Tibial nerve (tissue), 4 donors: ENCODE measurements at places on chromosomes 4 and X.

DNA sequence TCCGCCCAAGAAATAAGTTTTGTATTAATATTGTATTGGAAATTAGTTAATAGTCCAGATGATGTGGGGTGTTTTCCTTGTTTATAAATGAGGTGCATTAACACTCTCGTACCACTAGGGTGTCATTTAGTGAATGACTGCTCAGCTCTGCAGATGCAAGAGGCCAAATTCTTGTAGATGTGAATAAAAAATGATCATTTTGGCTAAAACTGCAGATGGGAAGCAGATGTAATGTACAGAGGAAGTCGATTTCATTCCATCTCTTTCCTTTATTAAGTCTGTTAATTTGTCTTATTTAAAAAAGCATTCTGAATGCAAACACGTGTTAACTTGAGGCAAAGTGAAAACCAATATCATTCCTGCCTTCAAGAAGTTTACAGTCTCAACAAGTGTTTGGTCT lies 108.1 kb downstream of the DHX15 start:
- no peak for DNase-seq

GRCh38 chr4:183986971-183987946 lies 82.2 kb downstream of the STOX2 start:
- peak; percentile 16 for DNase-seq

DNA sequence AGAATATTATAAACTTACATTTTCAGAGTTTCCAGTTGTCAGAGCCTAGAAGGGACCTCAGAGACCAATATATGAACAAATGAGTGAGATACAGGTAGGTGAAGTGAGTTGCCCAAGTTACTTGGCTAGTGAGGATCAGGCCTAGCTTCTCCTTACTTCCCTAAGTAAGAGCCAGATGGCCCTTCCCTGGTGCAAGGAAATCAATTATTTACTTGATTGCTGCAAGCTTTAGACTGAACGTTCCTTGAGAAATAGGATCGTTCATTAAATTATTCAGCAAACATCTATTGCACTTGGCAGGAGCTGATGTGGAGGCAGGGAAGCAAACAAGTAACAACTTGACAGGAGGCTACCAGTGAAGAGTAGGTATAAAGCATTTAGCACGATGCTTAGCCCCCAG lies 117.8 kb downstream of the EFHC2 start:
- no peak for DNase-seq

- DNase-seq: no peak
Measured at GRCh38 chrX:968148-968965, 244.1 kb downstream of the CRLF2 start.

GRCh38 chrX:42241421-42241820 lies 318.1 kb upstream of the CASK start:
- DNase-seq: no peak

GRCh38 chrX:22135171-22135711 lies 103.1 kb downstream of the PHEX start:
- no peak for DNase-seq

GRCh38 chrX:150486011-150486410 lies 82.4 kb upstream of the MTM1 start:
- DNase-seq: peak; percentile 22

GRCh38 chr4:89660444-89661172 lies 176.4 kb downstream of the SNCA start:
- DNase-seq: no peak

DNA sequence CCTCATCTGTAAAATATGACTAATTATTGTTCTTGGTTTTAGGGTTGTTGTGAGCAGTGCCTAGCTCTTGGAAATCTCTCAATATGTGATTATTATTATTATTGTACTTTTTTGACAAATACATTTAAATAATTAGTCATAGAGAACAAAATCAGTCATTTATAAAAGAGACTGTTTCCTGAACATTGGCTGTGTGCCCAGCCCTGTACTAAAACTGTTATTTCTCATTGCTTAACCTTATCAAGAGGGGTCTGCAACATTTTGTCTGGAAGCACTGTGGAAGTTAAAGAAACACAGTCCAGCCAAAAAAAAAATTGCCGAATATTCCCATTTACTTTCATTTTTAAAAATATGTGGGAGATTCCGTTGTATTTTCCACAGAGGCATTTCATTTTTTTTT lies 989.2 kb upstream of the SLIT2 start:
- no peak for DNase-seq

DNA sequence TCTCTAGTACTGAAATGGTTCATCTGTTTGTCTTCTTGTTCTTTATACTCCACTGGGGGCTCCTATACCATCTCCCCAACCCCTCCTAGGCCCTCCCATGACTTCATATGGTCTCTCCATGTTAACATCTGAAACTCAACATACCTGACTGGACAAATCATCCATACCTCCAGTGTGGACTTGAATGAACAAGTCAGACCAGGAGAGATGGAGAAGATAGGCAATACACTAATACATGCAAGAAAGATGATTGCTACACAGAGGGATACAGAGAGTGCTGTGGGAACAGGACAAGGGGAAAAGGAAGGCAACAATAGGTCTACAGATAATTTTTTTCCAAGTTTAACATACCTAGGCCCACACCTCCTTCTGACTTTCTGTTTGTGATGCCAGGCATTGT lies 175.1 kb downstream of the FHIP1A start:
- no peak for DNase-seq

DNA sequence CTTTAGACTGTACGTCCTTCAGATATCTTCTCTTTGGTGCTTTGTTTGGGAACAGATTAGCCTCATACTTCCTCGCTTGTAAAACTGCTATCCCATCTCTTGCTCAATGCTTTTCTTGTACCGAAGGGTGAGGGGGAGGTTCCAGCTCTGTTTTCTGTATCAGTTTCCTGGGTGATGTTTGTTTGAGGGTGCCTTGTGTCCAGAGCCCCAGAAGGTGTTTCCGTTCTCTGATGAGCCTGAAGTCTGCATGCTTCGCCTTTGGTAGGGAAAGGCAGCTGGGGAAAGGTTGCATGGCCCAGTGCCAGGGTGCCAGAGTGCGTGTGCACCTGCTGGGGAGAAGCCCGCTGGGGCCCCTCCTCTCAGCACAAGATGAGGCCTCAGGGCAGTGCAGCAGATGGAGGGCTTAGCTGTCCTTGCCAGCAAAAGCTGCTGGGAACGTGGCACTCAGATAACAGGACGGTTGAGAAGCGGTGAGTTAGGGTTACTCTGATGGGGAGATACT lies 73.7 kb downstream of the TBL1X start:
- no peak for DNase-seq

DNA sequence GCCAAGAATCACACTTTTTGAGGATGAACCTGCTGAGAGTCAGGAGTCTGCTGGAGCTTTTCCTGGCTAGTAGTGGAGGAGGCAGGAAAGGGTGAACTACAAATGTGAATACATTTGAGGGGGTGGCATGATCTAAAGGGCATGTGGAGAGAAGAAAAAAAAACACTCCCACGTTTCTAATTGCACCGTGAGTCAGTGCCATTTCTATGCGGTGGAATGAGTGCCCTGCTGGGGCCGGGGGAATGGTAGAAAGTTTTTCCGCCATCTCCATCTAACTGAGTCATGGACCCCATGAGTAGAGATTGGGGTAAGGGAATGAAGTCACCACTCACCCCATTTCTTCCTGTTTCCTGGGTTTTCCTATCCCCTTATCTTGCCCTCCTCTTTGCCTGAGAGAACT lies 19.8 kb downstream of the BEX3 start:
- no peak for DNase-seq

- no peak for DNase-seq
Measured at GRCh38 chr4:16213121-16213520, 13.2 kb downstream of the TAPT1 start.

DNA sequence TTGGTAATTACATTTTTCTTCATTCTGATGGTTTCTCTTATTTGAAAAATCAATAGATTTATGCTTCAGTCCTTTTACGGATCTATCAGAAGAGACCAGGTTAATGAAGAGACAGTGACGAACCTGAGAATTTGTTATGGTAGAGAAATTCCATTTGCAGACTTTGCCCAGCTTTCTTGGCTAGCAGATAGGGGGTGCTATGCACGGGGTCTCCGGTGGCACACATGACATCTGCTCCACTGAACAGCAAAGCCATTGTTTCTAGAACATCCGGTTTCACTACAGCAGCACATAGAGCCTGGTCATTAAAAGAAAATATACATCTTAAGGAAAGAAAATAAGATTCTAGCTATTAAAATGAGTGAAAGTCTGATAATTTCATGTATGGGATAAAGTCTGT lies 85.1 kb downstream of the ARAP2 start:
- no peak for DNase-seq

- no peak for DNase-seq
Measured at GRCh38 chr4:61245069-61245714, 45.1 kb downstream of the ADGRL3 start.

- DNase-seq: peak; percentile 89
Measured at GRCh38 chr4:99300934-99301333, 10.1 kb upstream of the ADH1A start.

DNA sequence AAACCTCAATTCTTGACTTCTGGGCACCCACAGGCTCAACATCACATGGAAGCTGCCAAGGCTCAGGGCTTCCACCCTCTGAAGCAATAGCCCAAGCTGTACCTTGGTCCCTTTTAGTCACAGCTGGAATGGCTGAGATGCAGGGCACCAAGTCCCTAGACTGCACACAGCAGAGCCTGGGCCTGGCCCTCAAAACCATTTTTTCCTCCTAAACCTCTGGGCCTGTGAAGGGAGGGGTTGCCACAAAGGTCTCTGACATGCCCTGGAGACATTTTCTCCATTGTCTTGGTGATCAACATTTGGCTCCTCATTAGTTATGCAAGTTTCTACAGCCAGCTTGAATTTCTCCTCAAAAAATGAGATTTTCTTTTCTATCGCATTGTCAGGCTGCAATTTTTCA lies 382.7 kb upstream of the RASGEF1B start:
- no peak for DNase-seq

DNA sequence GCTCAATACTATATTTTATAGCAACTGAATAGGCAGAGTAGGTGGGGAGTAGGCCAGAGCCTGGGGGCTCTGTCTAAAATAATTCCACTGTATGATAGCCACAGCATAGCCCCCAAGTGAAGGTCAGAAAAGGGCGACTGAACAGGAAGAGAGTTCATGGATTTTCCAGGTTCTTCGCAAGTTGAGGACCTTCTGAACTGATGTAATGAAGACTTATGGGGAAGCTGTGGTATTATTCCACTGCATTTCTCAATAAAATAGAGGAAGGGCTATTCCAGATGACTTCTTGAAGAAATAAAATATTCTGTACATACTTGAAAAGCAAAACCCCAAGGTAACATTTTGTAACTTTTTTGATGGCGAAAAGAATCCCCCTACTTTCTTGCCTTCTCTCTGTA lies 231.4 kb upstream of the GPC4 start:
- DNase-seq: no peak

DNA sequence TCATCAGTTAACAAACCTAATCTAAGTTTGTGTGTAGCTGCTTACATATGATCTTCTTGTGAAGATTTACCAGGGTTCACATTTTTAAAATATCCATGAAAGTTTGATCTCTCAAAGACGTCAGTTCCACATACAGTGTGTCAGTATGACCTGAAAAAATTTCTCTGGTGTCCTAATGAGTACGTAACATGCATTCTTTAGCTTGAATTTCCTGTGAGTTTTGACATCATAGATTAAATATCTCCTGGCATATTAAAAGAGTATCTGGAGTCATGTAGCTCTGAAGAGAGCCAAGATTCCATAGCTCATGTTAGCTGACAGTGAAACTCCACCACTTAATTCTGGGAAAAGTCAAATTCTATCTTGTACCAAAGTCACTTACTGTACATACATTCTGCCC lies 43.9 kb upstream of the PDLIM5 start:
- DNase-seq: no peak

GRCh38 chrX:78650906-78651437 lies 8.2 kb downstream of the RTL3 start:
- no peak for DNase-seq

DNA sequence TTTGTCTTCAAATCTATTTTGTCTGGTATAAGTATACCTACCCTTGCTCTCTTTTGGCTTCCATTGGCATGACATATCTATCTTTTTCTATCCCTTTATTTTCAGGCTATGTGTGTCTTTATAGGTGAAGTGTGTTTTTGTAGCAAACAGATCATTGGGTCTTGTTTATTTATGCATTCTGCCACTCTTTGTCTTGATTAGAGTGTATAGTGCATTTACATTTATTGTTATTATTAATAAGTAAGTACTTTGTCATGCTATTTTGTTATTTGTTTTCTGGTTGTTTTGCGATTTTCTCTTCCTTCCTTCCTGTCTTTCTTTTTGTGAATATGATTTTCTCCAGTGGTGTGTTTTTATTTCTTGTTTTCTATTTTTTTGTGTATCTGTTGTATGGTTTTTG lies 188.6 kb downstream of the GLUD2 start:
- DNase-seq: no peak

- DNase-seq: no peak
Measured at GRCh38 chr4:140038031-140038533, 115.9 kb downstream of the MAML3 start.
